ENCODE measurements at places on chromosomes 2 and 18.

GRCh38 chr2:51225377-51225776 is 193.4 kb upstream of the NRXN1 start:
- DNase-seq, result no peak

GRCh38 chr2:12718711-12719399 is 2.1 kb downstream of the TRIB2 start:
- DNase-seq, result no peak

GRCh38 chr2:33678436-33678835 is 79.3 kb upstream of the FAM98A start:
- no peak for DNase-seq

GRCh38 chr18:68354176-68354575 is 360.7 kb downstream of the TMX3 start:
- DNase-seq, result no peak

DNA sequence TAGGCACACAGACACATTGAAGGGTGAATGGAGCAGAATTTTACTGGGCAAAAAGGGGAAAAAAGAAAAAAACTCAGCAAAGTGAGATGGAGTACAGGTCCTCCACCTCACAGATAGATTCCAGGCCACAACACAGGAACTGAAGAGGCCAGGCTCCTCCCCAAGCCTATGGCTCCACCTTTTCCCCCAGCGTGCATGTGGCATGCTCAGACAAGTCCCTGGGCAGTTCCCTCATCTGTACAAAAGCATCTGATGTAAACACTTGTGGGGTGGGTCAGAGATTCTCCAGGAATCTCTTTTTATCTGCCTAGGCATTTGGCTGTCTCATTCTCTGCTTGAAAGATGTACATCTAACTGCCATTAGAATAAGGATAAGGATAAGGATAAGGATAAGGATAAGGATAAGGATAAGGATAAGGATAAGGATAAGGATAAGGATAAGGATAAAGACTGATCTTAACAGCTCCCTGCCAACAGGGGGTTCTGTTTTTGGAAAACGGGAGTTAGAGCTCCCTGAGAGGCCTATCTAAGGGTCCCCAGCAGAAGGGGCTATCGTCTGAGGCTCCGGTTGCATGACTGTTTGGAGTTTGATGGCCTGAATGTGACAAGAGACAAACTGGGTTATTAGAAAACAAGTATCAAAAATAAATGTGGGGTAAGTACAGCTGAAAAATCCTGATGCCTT is 17.2 kb upstream of the ASXL3 start:
- DNase-seq, result no peak

All from activated CD4-positive, alpha-beta T cell treated with anti-CD3 and anti-CD28 coated beads, Interleukin-2, Interleukin-6, amounts not matched to agents 100 ng/mL and 50 ng/mL, durations not matched to agents 16 hours and 8 hours (primary cell).